ENCODE measurements at places on chromosomes 16 and 17. TPM values are rescaled to one million over a fixed set of nuclear protein-coding genes. Genes with fewer than 3 reads are reported as not detected.

DNA sequence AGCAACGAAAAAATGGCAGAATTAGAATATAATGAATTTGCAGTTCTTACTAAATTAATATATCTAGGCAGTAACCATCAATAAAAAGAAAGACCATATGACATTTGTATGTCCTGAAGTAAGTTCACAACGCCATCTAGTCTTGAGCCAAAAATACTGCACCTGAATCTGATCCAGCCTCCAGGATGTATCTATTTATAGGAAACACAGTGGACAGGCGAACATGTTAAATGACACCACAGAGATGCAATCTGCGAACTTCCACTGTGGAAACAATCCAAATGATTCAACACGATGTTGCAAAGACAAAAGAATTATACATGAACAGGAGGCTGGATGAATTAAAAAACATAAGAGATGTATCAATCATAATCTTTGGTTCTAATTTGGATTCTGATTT, 197.6 kb downstream of the CDH13 start:
- H3K27me3 ChIP-seq = no peaks in the 10 kb centered on the region
- H3K4me3 ChIP-seq = no peak overlapping the region
- DNase-seq = no peak

- DNase-seq = no peak
- H3K36me3 ChIP-seq = peaks cover 9% of the 10 kb centered on the region
- H3K27me3 ChIP-seq = no peaks in the 10 kb centered on the region
- H3K27ac ChIP-seq = no peak overlapping the region
Observed at GRCh38 chr16:626787-627453, 3.9 kb upstream of the WFIKKN1 start.

The KRTAP1-5 gene
- total RNA-seq = not detected

The MT4 gene
- not detected for total RNA-seq

GRCh38 chr16:55873122-55873521, 2.1 kb downstream of the CES5A start:
- H3K36me3 ChIP-seq = no peaks in the 10 kb centered on the region
- no peak for DNase-seq
- no peaks in the 10 kb centered on the region for H3K4me1 ChIP-seq
- no peak overlapping the region for H3K4me3 ChIP-seq
- H3K27ac ChIP-seq = no peak overlapping the region

DNA sequence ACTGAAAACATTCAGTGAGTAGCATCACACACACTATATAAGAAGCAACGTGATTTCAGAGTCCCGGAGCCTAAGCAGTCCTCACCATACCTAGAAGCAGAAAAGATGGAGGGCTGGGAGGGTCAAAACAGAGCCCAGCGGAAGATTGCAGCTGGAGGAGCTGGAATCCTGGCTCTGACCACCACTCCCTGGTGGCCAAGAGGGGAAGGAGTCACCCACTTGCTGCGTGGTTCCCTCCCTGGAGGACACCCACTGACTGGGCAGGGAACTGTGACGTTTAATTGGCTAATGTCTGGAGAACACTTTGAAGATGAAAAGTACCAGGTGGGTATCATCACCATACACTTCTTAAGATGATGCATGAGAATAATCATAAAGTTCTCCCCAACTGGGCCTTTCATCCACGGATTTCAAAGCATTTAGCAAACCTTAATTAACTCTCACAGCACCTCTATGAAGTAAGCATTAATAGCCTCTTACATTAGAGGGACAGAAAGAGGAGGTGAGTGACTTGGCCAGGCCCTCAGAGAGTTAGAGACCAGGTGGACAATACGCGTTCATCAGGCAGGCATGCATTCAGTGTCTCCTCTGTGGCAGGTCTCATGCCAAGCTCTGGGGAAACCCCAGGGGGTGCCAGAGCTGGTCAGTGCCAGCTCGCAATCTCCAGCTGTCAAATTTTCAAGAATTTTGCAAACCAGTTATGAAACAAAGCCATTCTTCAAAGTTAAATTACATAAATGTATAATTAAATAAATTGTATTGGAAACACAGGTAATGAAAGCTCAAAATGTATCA, 137.9 kb downstream of the AXIN2 start:
- no peaks in the 10 kb centered on the region for H3K27me3 ChIP-seq
- H3K4me1 ChIP-seq = no peaks in the 10 kb centered on the region
- H3K36me3 ChIP-seq = no peaks in the 10 kb centered on the region
- no peak overlapping the region for H3K27ac ChIP-seq
- H3K4me3 ChIP-seq = no peak overlapping the region
- no peak for DNase-seq

The ARHGAP44 gene
- total RNA-seq = not detected

The TBC1D3I gene
- total RNA-seq = 0.35 TPM

GRCh38 chr17:61053469-61053868, 346.2 kb upstream of the TBX2 start:
- no peak for DNase-seq
- H3K36me3 ChIP-seq = no peaks in the 10 kb centered on the region
- peaks cover 3% of the 10 kb centered on the region for H3K4me1 ChIP-seq
- H3K27ac ChIP-seq = no peak overlapping the region
- H3K27me3 ChIP-seq = no peaks in the 10 kb centered on the region

- H3K4me1 ChIP-seq = peaks cover 13% of the 10 kb centered on the region
- no peak overlapping the region for H3K27ac ChIP-seq
- DNase-seq = no peak
- H3K27me3 ChIP-seq = no peaks in the 10 kb centered on the region
- H3K36me3 ChIP-seq = peaks cover 9% of the 10 kb centered on the region
Observed at GRCh38 chr17:42547001-42547461, 5.7 kb upstream of the HSD17B1 start.

Data from natural killer cell (primary cell).